ENCODE measurements at places on chromosomes 5 and 9.

DNA sequence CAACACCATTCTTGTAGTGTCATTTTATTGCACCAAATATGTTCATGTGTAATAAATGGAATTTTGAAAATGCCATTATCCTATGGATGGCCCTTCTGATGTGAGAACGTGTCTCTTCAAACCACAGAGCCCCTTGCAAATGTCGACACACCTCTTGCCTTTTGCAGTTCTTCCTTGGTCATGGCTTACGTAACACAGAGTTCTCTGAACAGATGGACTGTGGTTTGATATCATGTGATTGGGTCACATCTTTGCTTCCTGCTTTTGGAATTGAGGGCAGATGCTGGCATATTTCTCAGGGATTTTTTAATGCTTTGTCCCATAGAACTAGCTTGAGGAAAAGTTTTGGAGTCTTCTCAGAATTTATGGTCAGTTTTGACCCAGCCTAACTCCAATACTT lies 4.6 kb downstream of the TGFBR1 start:
- no peaks in the 10 kb centered on the region for H3K36me3 ChIP-seq
- H3K27ac ChIP-seq = peak overlapping the region; percentile 18
- no peak overlapping the region for H3K4me3 ChIP-seq
- H3K4me1 ChIP-seq = peaks cover 67% of the 10 kb centered on the region
- DNase-seq = peak; percentile 61

DNA sequence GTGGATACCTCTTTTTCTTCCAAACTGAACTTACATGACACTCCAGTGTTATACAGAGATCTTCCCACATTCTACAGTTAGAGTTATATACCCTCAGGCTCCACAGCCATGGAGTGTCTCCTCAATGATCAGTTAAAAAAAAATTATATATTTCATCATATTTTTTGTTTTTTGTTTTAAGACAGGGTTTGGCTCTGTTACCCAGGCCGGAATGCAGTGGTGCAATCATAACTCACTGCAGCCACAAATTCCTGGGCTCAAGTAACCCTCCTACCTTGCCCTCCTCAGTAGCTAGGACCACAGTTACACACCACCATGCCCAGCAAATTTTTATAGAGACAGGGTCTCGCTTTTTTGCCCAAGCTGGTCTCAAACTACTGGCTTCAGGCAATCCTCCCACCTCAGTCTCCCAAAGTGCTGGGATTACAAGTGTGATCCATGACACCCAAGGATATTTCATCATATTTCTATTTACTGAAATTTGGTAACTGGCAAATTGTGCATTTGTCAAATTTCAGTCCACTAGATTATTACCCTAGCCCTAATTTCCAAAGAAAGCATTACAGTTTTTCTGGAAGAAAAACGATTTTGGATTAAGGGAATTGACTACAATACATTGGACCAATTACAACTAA lies 18.1 kb upstream of the SCAI start:
- no peaks in the 10 kb centered on the region for H3K27me3 ChIP-seq
- H3K36me3 ChIP-seq = peaks cover 8% of the 10 kb centered on the region
- no peak for DNase-seq
- H3K4me3 ChIP-seq = no peak overlapping the region

DNA sequence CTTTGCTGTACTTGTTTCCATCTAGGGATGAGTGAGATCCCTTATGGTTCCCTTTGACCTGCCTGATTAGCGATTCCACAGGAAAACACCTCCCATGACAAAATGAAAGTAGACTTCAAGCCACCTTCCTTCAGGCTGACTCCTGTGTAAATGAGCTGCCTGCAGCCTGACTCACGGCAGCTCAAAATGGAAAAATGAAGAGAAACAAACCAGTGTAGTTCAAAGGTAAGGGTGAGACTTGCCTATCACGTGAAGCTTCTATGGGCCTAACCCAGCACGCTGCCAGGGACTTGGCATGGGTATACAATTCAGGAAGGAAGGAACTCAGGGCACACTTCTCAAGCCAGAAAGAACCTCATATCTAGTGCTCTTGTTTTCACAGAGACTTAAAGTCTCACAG lies 110.1 kb upstream of the LRRTM2 start:
- no peaks in the 10 kb centered on the region for H3K4me1 ChIP-seq
- no peaks in the 10 kb centered on the region for H3K27me3 ChIP-seq
- no peak for DNase-seq
- no peaks in the 10 kb centered on the region for H3K36me3 ChIP-seq
- H3K4me3 ChIP-seq = no peak overlapping the region

GRCh38 chr5:58444805-58445204 lies 15.1 kb downstream of the PLK2 start:
- no peak overlapping the region for H3K4me3 ChIP-seq
- no peaks in the 10 kb centered on the region for H3K36me3 ChIP-seq
- no peak for DNase-seq
- no peaks in the 10 kb centered on the region for H3K27me3 ChIP-seq

- no peak overlapping the region for H3K4me3 ChIP-seq
- no peaks in the 10 kb centered on the region for H3K27me3 ChIP-seq
These were observed 81.4 kb downstream of the NSUN2 start for GRCh38 chr5:6551287-6551954.

- no peak for DNase-seq
- H3K27ac ChIP-seq = no peak overlapping the region
- no peaks in the 10 kb centered on the region for H3K36me3 ChIP-seq
- no peak overlapping the region for H3K4me3 ChIP-seq
- H3K27me3 ChIP-seq = no peaks in the 10 kb centered on the region
These were observed 17.1 kb downstream of the CTNNA1 start for GRCh38 chr5:138770291-138770690.

- no peak overlapping the region for H3K4me3 ChIP-seq
- peaks cover 14% of the 10 kb centered on the region for H3K4me1 ChIP-seq
- H3K36me3 ChIP-seq = no peaks in the 10 kb centered on the region
- H3K27me3 ChIP-seq = peaks cover 16% of the 10 kb centered on the region
- peak; percentile 25 for DNase-seq
- H3K27ac ChIP-seq = no peak overlapping the region
These were observed 132.7 kb upstream of the DMRT1 start for GRCh38 chr9:708551-709432.
